ENCODE measurements at places on chromosomes 6 and 20.

GRCh38 chr20:32609111-32609773 lies 24.1 kb upstream of the NOL4L start:
- no peak for DNase-seq

DNA sequence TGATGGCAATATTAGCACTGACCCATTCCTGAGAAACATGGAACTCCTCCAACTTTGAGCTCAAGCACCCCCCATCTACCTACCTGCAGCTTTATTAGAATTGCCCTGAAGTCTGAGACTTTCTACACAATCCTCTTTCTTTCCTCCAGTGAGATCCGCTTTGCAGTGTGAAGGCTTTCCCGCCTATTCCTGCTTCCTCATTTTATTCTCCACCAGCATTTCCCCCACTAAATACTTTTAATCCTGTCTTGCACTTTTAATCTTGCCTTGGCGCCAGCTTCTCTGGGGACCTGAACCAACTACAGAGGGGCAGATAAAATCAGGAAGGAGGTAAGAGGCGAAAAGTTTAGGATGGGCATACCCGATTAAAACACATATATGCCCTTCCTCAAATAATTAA lies 178.1 kb upstream of the PRDM1 start:
- DNase-seq, result no peak

GRCh38 chr20:59010321-59010994 lies 3.4 kb upstream of the CTSZ start:
- no peak for DNase-seq

DNA sequence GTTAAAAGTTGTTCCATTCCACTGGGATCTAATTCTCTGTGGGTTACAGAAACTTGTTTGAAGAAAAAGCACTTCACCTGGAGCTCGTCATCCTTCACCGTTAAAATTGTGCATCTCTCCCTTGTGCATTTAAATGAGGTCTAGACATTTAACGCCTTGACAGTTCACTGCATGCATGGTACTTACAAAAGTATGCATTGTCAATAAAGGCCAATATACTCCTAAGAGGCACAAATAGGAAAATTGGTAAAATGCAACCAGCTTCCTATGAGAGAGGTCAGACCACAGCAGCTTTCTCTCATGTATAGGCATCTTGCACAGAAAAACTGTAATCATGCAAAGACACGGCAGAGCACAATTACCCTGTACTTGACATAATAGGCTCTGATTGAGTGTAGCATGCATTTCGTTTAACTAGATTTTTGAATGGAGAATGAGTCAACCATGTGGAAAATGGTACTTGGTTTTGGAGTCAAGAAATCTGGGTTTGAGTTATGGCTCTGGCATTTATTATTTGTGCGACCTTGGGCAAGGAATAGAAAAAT lies 378.5 kb downstream of the RFPL4B start:
- DNase-seq, result no peak

GRCh38 chr6:169800668-169801395 lies 49.4 kb downstream of the ERMARD start:
- DNase-seq, result no peak

- DNase-seq, result peak; percentile 73
These were observed at the start of gene HRH3 for GRCh38 chr20:62219992-62220665. HRH3 (minus strand) TSS chr20:62220278; CDS start chr20:62219970, 308 bp downstream.

Data from WTC11 (cell line).